Stimulated activated CD8-positive, alpha-beta memory T cell treated with anti-CD3 and anti-CD28 coated beads, Interleukin-7, amount 100 ng/mL, for 48 hours (primary cell): ENCODE measurements at places on chromosomes 4 and X.
A peak's percentile ranks its signal among the peaks of the same experiment; 100 is the strongest.

- no peak for DNase-seq
Measured at GRCh38 chr4:39255871-39256270, 73.5 kb downstream of the WDR19 start.

DNA sequence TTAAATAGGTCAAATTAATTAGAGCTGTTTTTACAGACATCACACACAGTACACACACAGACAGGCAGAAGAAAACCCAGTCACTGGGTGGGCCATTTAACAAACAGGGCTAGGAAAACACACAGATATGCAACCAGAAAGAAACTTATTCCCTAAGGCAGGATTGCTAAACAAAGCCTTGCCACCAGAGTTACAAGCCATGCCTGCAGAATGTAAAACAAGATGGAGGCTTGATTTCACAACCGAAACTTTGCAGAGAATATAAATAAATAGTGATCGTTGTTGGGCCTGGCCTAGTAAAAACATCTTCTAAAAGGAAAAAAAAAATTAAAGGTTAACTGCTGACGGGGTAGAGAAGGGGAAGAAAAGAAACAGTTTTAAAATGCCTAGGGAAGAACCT lies 212.3 kb downstream of the NAP1L3 start:
- no peak for DNase-seq

GRCh38 chr4:153997516-153997915 lies 208.6 kb upstream of the SFRP2 start:
- no peak for DNase-seq

- DNase-seq = no peak
Measured at GRCh38 chrX:7996414-7996813, 69.2 kb upstream of the PNPLA4 start.

DNA sequence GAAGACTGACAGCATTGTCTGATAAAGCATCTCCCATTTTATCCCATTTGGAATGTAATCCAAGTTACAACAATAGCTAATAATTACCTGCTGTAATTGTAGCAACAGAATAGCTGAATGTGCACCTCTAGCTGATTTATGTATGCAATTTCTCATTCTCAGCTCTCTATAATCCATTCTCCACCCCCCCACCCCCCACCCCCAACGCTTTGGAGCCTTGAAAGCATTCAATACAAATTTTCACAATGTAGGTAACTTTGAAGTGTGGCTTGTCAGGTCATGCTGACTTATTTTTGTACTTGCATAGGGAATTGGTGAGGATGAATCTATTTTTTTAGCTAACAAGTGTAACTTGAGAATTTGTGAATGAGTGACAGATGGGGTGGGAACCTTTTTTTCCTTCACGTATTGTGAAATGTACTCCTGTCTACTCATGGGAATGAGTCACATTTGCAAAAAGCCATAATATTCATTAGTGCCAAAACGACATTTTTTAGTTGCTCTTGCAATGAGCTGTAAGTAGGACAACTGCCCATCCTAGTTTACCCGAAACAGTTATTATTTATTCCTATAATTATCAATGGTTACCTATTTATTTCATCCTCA lies 159.3 kb downstream of the PALLD start:
- DNase-seq = no peak

DNA sequence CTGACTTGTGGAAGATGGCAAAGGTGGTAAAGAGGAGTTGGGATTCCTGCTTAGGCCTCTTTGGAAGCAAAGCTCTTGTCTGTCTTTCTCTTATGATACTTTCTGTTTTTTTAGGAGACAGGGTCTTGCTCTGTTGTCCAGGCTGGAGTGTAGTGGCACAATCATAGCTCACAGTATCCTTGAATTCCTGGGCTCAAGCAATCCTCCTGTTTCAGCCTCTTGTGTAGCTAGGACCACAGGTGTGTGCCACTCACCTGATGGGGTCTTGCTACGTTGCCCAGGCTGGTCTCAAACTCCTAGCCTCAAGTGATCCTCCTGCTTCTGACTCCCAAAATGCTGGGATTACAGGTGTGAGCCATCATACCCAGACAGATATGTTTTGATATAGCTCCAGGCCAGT lies 19.3 kb upstream of the IGFBP7 start:
- no peak for DNase-seq

DNA sequence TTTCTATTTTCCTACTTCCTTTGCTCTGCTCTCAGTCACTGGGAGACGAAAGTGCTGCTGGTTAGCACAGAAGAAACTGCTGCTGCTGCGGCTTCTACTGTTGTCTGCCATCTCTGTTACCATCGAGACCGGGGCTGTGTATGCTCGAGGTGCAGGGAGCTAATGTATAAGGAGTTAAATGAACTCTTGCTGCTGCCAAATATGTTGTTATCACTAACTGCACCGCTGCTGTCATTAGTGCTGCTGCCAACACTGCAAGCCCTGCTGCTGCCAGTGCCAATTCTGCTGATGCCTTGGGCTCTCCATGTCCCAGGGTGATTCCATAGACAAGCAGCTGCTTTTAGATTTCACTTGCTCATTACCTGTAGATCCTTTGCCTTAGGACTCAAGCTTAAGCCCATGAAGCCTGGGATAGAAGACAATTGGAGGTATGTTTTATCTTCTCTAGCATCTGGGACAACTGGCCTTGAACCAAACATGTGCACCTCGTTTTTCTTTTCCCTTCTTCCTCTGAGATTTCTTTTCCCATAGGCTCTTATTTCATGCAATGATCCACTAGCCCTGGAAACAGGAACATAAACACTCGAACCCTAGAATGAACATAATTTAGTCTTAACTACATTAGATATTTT lies 107.8 kb downstream of the CCSER1 start:
- DNase-seq = no peak

DNA sequence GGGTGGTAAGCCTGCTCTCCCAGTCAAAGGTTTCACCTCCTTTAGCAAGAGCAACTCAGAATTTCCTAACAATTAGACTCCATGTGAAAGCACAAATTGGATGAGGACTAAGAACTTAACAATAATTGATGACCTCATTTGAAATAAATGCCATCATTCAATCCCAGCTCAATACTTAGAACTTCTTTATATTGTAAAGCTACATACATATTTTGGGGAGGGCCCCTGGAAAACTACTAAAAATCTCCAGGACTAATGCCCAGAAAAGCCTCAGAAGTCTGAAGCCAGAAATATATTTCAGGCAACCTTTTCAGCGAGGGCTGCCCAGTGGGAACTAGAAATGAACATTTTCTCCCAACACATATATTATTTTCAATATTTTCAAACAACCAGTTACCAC lies 38.1 kb downstream of the AMOT start:
- DNase-seq = no peak

GRCh38 chr4:38132107-38132673 lies 172.0 kb downstream of the PTTG2 start:
- DNase-seq = peak; percentile 34

- DNase-seq = no peak
Measured at GRCh38 chrX:150504397-150505182, 63.8 kb upstream of the MTM1 start.

DNA sequence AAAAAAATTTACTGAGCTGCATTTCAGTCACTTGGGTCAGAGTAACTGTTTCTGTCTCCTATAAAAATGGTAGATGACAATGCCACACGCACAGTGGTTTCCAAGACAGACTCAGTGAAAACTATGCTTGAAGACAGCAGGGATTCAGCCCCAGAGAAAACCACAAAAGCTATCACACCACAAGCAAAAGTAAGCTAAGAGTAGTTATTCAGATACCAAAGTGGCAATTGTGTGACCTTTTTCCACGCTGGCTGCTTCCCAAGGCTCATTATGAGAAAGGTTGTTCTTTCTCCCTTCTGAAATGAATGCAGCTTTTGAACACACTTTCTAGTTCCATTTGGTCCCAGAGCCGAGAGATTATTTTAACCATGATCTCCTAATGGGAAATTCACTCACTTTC lies 46.4 kb upstream of the GPM6B start:
- no peak for DNase-seq

DNA sequence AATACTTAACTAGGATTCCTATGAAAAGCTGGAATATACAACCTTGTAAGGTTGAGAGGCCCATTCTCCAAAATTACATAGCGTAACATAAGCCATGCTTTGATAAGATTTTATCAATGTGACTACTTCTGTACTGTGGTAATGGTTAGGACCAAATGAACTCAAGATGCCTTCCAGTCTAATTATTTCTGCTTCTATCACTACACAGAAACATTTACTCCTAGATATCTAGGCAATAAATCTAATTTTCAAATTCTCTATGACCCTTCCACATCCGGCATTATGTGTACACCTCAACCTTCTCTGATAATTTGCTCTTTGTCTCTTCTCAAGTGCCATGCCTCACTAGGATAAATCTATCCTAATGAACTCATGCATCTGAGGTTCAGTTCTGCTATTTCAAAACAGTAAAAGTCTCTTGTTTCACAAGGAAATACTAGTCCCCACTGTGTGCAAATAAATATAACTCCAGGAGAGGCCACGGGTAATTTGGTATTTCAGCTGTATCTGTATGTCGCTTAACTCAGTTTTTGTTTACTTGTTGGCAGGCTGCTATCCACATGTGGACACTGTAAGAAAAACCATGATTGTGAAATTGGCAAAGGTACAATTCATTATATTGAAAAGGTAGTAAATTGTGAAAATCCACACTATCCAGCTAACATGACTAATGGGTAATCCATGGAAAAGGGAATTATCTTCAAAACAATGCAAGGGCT lies 93.3 kb downstream of the PRDM5 start:
- no peak for DNase-seq

- DNase-seq = no peak
Measured at GRCh38 chr4:175071123-175071522, 153.0 kb downstream of the ADAM29 start.

DNA sequence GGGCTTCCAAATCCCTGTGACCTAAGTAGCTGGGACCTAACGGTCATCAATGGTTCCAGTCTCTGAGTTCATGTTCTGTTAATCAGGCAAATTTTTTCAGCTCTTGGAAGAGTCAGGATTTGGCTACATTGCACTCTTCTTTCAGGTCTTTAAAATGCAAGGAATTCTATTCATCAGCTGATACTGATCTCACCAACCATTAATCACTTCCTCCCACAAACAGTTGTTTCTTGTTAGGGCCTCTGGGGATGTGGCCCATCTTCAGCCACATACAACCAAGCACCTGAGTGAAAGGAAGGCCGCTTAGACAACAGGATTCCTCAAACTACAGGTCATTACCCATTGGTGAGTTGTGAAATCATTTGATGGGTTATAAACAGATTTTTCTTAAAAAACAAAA lies 71.7 kb downstream of the FANCB start:
- no peak for DNase-seq

DNA sequence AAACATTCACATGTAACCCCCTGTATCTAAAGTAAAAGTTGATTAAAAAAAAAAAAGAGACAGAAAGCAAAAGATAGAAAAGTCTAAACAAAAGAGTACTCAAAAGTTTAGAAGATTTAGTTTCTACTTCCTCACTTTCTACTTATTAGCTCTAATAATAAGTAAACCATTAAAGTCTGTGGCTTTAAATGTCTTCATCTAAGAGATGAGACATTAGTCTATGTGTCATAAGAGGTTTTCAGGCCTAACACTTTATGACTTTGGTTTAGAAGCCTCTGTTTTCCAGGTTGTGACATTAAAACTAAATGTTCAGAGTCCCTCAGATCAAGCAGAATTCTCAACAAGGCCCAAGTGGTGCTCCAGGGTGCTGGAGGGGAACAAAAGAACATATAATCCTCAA lies 42.2 kb upstream of the GUCY1A1 start:
- DNase-seq = no peak

GRCh38 chr4:8410066-8410625 lies 30.4 kb downstream of the ACOX3 start:
- no peak for DNase-seq

GRCh38 chr4:39754309-39754708 lies 56.4 kb downstream of the UBE2K start:
- no peak for DNase-seq

- DNase-seq = no peak
Measured at GRCh38 chr4:141884070-141884469, 247.7 kb downstream of the IL15 start.

GRCh38 chr4:154836513-154836912 lies 55.4 kb downstream of the RBM46 start:
- DNase-seq = no peak

GRCh38 chrX:11193035-11193469 lies 81.9 kb downstream of the HCCS start:
- no peak for DNase-seq

GRCh38 chrX:136477026-136477425 lies 10.7 kb upstream of the BRS3 start:
- no peak for DNase-seq

- DNase-seq = no peak
Measured at GRCh38 chr4:160495356-160495755, 1392.5 kb downstream of the RAPGEF2 start.

DNA sequence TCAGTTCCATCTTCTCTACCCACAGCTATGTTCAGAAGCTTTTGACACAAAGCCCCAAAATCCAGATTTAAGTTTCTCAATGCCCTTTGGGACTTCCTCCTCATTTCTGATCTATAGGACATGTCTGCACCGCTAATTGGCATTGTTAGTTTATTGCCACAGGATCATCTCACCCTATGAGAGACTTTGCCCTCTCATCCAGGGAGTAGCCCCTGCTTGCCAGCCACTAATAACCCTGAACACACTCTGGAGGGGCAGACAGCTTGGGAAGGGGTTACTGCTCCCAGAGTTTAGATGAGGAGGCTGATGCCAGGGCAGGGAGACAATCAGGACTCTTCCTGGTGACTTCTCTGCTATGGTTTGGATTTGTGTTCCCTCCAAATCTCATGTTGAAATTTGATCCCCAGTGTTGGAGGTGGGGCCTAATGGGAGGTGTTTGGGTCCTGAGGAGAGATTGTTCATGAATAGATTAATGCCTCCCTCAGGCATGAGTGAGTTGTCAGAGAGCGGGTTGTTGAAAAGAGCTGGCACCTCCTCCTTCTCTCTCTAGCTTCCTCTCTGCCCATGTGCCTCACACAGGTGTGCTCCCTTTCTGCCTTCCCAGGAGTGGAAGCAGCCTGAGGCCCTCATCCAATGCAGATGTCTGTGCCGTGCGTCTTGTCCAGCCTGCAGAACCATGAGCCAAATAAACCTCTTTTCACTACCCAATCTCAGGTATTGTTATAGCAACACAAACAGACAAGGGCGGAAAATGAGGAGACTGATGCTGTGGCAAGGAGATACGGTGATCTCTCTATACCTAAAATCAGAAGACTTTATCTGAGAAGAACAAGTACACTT lies 3.6 kb upstream of the SCARB2 start:
- DNase-seq = no peak
